GM23248 (cell line): ENCODE measurements at places on chromosomes 16 and 17. TPM values are rescaled to one million over a fixed set of nuclear protein-coding genes. Genes with fewer than 3 reads are reported as not detected.

Gene SPHK1
- 69.2 and 72.3 TPM in 2 replicates for polyA plus RNA-seq

Gene AOC2
- 0.09 and 0.14 TPM in 2 replicates for polyA plus RNA-seq

Gene KRTAP4-4
- not detected in 2 replicates for polyA plus RNA-seq

Gene TBC1D3E
- not detected in 2 replicates for polyA plus RNA-seq

Gene WFDC1
- 0.35 and 0.87 TPM in 2 replicates for polyA plus RNA-seq

DNA sequence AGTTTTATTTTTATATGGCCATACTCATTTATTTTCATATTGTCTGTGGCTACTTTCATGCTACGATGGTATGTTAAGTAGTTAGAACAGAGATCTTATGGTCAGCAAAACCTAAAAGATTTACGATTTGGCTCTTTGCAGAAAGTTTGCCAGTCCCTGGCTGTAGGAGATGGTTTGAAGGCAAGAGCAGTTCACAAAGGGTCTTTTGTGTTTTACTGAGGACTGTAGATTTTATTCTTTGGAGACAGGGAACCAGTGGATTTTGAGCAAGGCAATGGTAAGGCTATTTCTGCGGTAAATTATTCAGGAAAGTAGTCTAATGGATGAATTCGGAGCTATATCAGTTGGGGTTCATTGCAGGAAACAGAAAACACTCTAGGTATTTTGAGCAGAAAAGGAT is 90.7 kb downstream of the WWP2 start:
- DNase-seq = no peak

DNA sequence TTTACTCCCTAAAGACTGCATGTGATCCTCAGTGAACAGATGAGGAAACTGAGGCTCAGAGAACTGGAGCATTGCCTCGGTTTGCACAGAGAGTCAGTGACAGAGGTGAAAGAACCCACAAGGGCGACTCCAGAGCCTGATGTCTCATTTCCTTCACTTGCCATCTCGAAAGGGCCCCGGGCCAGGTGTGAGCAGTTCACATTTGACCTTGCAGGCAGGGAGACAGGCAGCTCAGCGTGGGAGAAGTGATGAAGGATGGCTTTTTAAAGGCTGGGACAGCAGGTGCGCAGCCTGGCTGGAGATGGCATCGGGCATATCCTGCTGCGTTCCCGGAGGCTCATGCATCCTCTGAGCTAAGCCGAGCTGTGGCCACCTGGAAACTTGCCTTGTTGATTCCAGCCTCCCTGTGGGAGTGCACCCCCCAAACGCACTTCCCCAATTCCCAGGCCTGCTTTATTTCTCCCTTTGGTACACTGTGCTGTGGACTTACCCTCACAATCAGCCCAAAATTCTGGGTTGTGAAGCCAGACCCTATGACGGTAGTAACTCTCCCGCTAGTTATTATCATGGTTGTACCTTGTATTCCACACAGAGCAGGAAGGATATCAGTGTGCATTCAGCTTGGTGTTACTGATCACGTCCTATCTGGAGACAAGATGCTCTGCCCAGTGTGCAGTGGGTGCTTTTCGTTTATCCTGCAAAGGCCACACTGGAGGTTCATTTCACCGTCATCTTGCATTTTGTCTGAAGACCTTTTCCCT is 753.2 kb upstream of the EEF2KMT start:
- no peak for DNase-seq

DNA sequence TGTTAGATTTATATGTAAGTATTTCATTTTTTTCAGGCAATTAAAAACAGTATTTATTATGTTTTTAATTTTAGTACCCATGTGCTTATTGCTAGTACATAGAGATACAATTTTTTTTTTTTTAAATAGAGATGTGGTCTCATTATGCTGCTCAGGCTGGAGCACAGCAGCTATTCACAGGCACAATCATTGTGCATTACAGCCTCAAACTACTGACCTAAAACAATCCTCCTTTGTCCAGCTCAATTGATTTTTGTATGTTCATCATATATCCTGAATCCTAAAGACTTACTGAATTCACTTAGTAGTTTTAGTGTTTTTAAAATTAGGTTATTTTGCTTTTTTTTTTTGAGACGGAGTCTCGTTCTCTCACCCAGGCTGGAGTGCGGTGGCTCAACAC is 26.3 kb downstream of the SPECC1 start:
- DNase-seq = no peak

GRCh38 chr17:66353937-66354401 is 51.6 kb downstream of the PRKCA start:
- peak; percentile 46 for DNase-seq

DNA sequence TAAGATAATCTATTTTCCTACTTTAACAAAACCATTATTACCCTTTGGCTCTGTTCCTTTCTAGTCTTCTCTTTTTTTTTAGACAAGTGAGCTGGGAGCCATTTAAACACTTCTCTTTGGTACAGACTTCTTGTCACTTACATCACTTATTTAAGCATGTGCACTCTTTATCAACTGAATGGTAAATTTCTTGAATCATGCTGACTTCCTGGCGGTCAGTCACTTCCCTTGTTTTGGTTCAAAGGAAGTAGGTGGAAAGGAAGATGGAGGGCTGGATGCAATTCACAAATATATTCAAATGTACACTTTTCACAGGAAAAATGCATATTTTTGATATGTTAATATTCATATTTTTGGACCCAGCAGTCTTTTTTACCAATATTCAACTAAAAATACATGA is 97.1 kb downstream of the ITFG1 start:
- no peak for DNase-seq

DNA sequence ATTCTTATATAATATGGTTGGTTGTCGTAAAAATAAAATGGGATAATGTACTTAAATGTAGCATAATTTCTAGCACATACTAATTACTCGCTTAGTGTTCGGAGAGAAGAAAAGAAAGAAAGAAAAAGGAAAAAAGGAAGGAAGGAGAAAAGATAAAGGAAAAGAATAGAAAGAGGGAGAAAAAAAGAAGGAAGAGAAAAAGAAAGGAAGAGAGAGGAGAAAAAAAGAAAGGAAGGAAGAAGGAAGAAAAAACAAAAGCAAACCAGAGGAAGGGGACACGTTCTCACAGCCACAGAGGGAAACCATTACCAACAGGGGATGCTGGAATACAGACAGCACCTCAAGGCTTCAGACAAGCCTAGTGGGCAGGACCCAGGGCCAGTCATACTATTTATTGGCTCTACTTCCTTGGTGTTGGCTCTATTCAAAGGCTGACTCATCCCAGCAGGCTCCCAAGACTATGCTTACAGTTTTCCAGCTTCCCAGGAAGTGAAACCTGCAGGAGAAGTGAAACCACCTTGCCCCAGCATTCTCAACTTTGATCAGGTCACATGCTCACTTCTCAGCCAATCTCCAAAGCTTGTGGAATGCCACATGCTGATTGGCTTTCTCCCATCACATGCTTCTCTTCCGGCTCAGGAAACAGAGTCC is 273.5 kb upstream of the IRX5 start:
- peak; percentile 76 for DNase-seq

DNA sequence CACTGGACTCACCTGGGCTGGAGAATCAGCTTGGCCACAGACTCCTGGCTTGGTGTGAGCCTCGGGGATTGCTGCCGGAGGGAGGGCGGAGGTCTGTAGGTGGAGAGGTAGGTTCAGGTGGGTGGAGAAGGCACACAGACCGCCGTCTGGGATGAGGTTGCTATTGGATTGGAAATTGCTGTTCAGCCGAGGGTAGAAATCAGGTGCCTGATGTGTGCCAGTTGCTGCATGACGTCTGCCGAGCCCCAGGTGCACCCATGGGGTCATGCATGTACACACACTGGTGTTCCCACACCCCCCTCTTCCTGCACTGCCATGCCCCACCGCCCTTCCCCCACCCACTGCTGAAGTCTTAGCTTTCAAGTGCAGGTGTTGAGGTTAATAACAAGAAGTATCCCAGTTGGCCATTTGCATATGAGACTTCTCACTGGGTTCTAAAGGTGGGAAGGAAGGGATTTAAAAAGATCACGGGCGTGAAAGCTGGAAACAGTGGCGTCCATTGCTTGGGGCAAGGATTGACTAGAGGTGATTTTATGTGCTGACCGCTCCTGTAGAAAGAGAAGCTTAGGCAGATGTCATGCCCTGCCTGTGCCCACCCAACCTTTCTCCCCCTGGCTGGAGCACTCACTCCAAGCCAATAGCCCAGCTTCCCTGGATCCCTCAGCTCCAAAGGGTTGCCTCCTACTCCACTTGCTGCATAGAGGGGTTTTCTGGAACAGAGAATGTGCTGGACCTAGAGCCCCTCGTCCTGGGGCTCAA is 193.6 kb downstream of the CCDC182 start:
- DNase-seq = no peak

DNA sequence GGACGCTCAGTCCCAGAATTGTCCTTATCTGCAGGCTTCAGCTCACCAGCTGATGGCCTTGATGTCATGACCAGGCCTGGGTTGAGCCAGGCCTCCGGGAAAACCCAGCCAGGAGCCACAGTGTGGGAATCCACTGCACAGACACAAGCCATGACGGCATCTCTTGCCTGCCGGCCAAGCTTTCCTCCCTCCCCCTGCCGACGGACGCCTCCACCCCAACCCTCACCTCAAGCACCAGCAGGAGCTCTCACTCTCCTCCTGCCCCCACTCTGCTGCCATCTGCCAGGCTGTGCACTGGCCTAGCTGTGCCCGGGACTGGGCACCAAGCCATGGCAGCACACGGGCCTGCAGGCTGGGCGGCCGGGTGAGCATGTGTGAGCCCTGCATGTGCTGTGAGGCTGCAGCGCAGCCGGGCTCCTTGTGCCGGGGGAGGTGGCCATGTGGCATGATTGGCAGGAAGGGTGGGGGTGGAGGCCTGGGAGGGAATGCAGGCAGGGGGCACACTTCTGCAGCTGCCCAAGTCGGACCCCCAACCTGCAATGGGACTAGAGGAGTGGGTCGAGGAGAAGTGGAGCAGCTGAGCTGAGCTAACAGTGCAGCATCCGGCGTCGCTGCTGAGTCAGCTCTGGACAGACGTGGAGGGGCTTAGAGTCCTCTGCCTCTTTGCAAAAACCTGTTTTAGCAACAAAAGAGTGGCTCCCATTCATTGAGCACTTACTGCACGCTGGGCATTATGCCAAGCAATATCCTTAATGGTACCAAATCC is 268.5 kb downstream of the CBLN1 start:
- DNase-seq = no peak

DNA sequence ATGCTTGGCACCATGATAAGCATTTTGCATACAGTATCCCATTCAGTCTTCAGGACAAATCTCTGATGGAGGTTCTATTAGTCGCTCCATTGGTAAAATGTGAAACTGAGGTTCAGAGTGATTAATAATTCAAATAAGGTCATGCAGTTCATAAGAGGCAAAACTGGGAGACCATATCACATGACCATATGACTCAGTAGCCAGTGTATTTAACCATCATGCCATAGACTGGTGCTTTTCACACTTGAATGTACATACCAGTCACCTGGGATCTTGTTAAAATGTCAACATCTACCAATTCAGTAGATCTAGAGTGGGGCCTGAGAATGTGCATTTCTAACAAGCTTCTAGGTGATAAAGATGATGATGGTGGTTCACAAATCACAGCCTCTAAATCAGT is 4.3 kb downstream of the ACSM3 start:
- no peak for DNase-seq

DNA sequence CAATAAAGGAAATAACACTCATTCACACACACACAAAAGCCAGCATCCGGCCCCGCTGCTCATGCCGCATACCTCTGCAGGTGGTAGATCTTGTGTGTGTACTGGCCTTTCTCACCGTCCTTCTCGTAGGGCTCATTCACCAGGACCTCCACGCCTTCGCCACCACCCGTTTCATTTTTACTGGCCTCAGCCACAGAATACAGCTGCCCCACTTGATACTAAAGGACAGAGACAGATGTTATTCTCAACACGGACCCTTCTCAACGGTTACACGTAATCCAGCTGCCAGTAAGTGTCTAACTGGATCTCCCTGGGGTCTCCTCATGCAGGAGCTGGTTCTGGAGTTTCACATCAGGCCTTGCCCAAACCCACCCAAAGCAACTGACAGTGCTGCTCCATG is 9.7 kb downstream of the PITPNA start:
- DNase-seq = no peak

DNA sequence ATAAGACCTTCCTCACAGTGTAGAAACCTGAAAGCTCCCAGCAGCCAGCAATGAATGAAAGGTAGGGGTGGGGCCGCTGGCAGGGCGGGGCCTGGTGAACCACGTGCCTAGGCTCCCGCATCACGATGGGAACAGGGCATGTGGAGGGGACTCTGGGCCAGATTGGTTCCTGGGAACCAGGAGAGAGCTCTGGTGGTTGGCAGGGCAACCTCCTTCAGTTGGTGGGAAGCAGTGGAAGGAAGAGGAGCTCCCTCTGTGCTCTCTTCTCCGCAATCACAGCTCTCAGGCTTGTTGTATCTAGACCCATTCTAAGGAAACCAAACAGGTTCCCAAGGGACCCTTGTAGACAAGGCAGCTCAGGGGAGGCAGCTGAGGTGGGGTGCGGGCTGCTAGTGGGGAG is 10.5 kb downstream of the GGA2 start:
- no peak for DNase-seq

DNA sequence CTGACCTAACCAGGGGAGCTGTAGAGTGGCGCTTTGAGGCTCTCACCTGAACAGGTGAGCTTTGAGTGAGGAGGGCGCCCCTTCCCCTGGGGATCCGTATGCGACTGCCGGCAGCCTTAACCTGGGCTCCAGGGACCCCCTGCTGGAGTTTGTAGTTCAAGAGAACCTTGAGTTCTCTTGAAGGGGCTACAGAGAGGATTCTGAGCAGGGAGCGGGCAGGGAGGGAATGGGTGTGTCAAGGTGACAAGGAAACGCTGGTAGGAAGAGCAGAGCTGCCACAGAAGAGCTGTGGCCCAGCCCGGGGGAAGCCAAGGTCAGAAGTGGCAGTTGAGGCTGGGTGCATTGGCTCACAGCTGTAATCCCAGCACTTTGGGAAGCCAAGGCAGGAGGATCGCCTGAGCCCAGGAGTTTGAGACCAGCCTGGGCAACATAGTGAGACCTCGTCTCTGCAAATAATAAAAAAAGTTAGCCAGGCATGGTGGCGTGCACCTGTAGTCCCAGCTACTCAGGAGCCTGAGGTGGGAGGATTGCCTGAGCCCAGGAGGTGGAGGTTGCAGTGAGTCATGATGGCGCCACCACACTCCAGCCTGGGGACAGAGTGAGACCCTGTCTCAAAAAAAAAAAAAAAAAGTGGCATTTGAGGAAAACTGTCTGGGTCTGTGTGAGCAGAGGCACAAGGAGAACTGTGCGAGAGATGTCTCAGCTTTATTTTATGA is 1.2 kb downstream of the LLGL2 start:
- no peak for DNase-seq

DNA sequence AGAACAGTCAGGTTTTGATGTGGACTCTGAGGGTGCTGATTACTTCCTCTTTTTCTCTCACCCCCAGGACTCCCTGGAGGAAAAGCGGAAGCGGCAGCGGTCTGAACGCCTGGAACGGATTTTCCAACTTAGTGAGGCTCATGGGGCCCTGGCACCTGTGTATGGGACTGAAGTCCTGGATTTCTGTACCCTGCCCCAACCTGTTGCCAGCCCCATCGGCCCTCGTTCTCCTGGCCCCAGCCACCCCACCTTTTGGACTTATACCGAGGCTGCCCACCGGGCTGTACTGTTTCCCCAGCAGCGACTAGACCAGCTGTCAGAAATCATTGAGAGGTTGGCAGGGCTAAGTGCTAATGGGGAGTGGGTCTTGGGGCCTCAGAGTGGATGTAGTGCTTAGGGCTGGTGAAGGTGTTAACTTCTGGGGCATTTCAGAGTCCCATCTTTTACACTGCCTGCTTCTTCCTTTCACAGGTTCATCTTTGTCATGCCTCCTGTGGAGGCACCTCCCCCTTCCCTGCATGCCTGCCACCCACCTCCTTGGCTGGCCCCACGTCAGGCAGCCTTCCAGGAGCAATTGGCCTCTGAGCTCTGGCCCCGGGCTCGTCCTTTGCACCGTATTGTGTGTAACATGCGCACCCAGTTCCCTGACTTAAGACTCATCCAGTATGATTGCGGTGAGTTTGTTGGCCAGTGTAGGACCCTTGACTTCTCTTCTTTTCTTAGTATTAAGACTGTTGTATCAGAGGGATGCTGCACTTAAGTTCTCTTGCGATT is 19.1 kb upstream of the PHKG2 start:
- DNase-seq = no peak
